ENCODE measurements at places on chromosomes 13 and 19. TPM values are rescaled to one million over a fixed set of nuclear protein-coding genes. Genes with fewer than 3 reads are reported as not detected.

- no peak for DNase-seq
These were observed 12.5 kb downstream of the CAPN12 start for GRCh38 chr19:38731654-38732301.

- DNase-seq: no peak
These were observed 6.2 kb downstream of the FAM32A start for GRCh38 chr19:16191216-16191908.

- no peak for DNase-seq
These were observed 34.4 kb downstream of the WDFY2 start for GRCh38 chr13:51618626-51619025.

GRCh38 chr13:85287528-85287927 is 511.7 kb downstream of the SLITRK6 start:
- no peak for DNase-seq

DNA sequence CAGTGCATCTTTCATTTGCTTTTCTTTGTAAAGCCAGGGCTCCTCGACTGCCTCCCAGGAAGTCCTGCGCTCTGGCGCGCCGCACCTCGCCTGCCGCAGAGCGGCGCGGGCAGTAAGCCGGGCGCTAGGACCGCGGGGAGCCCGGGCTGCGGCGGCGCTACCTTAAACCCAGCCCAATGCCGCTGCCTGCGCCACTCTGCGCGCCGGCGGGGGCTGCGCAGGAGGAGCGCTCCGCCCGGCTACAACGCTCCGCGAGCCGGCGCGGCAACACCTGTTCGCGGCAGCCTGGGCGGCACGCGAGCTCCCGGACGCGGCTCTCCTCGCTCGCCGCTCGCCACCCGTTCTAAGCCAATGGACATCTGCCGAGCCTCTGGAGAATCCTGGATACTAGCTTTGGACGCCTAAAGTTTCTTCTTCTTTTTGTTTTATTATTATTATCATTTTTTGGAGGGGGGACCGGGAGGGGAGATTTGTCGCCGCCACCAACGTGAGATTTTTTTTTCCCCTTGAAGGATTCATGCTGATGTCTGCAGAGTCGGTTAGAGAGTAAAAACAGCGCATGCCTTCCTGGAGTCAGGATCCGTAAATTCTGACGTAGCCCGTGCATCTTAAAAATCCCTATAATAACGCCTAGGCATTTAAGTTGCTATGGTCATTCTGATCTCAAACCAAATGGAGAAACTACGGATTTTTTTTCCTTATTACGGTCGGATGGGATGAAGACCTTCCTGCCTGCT is at the start of gene FGF9:
FGF9 (plus strand) TSS at position 191 of the 737 bp plus-strand sequence. CDS start 840 bp downstream, outside the sequence.
- no peak for DNase-seq

DNA sequence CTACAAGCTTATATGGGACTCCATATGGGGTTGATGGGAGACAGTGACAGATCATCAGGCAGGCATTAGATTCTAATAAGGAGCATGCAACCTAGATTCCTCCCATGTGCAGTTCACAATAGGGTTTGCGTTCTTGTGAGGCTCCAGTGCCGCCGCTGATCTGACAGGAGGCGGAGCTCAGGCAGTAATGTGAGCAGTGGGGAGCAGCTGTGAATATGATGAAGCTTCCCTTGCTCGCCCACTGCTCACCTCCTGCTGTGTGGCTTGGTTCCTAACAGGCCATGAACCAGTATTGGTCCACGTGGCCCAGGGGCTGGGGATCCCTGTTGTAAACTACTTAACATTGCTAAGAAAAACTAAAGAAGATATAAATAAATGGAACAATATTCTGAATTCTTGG is 378.4 kb downstream of the KCNRG start:
- DNase-seq: no peak

- no peak for DNase-seq
These were observed 67.5 kb upstream of the POSTN start for GRCh38 chr13:37666036-37666435.

DNA sequence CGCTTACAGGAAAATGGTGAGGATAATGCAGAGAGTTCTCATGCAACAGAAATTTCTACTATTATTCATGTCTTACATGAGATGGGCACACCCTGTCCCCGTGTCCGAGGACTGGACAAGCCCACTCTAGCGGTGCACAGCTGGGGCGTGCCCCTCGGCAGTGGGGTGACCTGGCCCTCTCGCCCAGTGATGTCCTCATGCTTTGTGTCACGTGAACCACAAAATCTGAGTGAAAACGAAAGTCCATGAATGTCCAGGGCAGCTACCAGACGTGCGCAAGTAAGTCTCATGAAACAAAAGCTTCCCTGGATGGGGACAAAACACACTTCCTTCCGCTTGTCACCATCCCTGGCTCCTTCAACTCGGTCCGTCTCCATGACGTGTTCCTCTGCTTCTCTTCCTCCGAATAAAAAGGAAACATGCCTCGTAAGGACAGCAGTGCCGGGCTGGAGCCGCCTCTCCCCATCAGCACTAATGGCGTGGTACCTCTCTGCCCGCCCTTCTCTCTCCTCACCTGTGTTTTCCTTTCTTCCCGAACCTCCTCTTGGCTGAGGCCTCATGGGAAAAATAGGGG is 45.6 kb downstream of the ANKRD10 start:
- DNase-seq: no peak

- no peak for DNase-seq
These were observed 7.3 kb upstream of the PTPRH start for GRCh38 chr19:55216461-55217198.

DNA sequence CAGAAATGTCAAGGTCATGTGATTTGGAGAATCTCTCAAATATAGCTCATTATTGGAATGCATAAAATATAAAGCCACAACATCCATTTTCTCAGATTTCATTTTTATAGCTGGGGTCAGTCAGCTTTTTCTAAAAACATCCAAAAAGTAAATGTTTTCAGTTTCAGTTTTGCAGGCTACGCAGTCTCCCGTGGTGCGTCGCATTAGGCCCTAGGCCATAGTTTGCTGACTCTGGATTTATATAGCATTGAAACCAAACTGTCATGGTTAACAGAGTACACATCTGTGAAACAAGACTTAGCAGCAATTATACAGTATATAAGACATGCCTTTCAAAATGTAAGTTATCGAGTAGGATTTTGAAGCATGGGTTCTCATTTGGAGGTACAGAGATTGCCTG is 140.0 kb downstream of the IRS2 start:
- no peak for DNase-seq

GRCh38 chr13:77437267-77437666 is 98.2 kb upstream of the SCEL start:
- DNase-seq: no peak

DNA sequence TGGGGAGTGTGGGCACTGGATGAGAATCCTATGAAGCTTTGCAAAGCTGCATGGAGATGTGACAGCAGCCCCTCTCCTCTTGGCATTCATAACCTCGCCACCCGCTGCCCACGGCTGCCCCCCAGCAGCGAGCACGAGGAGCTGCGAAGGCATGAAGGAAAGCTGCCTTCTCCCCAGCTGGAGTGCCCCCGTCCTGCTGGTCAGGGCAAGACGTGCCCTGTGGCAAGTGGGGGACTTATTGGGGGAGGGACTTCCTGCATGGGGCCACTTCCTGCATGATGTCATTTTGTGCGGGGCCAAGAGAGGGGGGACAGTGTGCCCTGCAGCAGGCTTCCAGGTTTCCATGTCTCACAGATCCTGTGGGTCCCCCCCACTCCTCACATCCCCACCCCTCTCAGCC is 85.9 kb downstream of the TSHZ3 start:
- DNase-seq: no peak

DNA sequence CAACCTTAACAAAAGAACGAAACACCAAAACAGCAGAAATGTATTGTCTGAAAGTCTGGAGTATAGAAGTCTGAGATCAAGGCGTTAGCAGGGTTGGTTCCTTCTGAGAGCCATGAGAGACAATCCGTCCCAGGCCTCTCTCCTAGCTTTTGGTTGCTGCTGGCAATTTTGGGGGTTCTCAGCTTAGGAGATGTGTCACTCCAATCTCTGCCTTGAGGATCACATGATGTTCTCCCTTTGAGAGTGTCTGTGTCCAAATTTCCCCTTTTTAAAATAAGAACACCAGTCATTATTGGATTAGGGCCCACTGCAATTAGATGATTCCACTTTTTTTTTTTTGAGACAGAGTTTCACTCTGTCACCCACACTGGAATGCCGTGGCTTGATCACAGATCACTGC is 10.1 kb downstream of the KCNN1 start:
- DNase-seq: no peak

DNA sequence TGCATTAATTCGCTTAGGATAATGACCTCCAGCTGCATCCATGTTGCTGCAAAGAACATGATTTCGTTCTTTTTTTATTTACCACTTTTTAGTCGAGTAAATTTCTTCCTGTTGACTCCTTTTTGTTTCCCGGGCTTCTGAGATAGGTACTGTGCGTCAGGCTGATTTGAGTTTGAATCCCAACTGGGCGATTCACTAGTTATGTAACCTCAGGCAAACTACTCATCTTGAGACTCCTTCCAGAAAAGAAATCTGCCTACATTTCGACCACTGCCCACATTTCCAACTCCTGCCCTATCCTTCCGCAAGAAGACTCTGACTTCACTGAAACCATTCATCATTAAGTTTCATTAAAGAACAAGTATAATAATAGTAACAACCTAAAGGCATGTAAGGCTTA is 8.2 kb downstream of the SCEL start:
- peak; percentile 17 for DNase-seq

DNA sequence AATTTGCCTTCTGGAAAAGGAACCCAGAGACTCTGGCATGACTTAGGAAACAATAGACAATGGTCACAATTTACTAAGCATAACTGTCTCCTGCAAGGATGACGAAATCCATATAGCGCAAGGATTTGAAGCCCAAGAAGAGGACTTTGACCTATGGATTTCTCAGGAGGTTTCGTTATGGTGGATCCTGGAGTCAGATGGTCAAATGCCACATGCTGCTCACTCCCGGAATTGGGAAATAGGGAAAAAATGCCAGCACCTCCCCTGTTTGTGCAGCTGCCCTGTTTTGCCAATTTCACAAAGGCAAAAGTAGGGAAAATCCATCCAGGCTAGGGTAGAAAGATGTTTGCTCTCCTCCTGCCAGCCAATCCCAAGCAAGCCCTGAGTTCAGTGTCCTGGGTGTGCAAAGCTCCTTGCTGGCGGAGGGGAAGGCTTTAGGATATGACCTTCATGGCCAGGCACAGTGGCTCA is 23.4 kb downstream of the RDH8 start:
- no peak for DNase-seq

GRCh38 chr19:6521718-6522646 is 8.8 kb upstream of the TNFSF9 start:
- no peak for DNase-seq

DNA sequence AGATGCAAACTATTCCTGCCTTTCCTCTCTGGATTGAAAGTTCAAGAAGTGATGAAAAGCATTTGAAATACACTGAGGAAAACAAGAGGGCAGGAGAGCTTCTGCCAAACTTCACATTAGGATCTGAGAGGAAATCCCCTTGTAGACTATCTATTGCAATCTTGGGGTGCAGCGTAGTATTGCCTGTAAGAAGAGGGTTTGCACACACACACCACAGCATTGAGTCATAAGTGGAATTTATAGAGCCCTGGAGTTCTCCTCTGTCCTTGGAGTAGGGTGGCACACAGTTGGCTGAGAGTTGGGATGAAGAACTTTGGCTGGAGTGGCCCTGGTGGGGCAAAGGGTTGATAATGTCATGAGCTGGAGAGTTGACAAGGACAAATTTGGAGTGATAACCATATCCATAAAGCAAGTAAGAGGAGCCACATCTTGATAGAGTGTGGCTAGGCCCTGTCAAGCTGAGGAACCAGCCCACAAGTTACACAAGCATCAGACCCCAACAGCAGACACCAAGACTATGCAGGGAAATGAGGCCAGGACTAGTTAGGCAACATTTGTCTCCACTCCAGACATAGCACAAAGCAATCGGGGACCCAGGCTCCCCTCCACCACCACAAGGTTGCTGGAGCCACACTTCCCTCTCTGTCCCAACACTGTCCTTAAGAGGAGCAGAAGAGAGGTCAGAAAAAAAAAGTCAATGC is 520.9 kb downstream of the KLF5 start:
- DNase-seq: no peak

DNA sequence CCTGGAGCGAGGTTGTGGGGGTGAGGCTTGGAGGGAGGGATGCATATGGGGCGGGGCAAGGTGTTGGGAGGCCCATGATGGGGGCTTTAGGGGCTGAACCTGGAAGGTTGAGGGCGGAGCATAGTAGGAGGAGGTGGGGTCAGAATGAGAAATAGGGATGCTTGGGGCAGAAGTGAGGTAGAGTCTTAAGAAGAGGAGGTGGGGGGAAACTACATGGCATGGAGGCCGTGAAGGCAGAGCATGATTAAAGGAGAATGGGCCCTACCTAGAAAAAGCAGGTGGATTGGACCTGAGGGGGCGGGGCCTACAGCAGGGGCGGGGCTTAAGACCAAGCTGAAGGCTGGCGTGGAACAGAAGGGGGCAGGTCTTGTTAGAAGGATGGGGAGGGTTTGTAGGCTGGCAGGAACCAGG is 799 bp downstream of the NR1H2 start:
- no peak for DNase-seq

DNA sequence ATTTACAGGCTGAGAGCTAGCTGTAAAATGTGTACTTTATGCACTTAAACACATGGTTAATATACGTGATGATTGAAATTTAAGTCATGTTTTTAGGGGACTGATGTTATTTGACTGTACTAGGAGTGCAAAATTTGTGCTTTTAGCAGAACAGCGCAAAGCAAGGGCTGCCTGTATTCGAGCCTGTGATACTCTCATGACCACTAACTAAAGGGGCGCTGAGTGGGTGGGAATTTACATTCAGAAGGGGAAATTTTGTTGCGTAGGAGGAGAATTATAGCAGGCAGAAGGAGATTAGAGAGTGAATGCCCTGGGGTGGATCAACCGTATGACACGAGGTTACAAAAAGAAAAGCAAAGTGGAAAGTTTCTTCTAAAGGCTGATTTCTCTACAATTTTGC is 271.8 kb upstream of the HTR2A start:
- DNase-seq: no peak

DNA sequence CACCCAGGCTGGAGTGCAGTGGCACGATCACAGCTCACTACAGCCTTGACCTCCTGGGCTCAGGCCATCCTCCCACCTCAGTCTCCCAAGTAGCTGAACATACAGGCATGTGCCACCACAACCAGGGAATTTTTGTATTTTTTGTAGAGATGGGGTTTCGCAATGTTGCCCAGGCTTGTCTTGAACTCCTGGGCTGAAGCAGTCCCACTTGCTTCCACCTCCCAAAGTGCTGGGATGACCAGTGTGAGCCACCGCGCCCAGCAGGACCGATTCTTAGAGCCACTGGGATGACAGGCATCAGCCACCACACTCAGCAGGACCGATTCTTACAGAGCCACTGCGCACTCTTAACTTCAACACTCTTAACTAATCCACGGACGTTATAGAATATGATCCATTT is 54.9 kb upstream of the RANBP3 start:
- no peak for DNase-seq

DNA sequence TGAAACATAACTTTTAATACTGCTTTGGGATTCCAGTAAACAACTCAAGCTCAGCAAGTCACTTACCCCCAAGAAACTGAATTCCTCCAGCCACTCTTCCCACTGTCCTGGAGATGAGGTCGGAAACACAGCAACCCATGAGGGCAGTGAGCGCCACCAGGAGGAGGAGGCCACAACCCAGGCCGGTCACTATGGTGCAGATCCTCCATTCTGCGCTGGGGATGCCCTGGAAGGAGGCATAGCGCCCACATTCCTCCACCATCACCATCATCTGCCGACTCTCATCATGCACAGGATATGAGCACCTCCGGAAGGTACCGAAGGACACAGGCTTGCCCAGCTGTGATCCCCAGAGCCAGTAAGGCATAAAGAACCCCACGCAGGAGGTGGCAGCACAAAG is 2.2 kb downstream of the LHFPL6 start:
- DNase-seq: no peak

PODNL1 gene
- not detected for total RNA-seq

PEX11G gene
- total RNA-seq: 5.3 TPM

ZNF121 gene
- total RNA-seq: 29.3 TPM

SULT2B1 gene
- total RNA-seq: not detected

ALG5 gene
- 19.7 TPM for total RNA-seq

PGLYRP1 gene
- total RNA-seq: not detected
